Activated naive CD4-positive, alpha-beta T cell treated with anti-CD3 and anti-CD28 coated beads, Interleukin-2, amount 50 U/mL, for 72 hours (primary cell): ENCODE measurements at places on chromosomes 6 and 20. TPM values are rescaled to one million over a fixed set of nuclear protein-coding genes. Genes with fewer than 3 reads are reported as not detected.

Gene C20orf204
- total RNA-seq: 18.8 TPM

Gene SLC22A16
- not detected for total RNA-seq

Gene PXDC1
- total RNA-seq: 0.35 TPM

Gene FAM83B
- total RNA-seq: not detected

Gene CHD6
- total RNA-seq: 28.0 TPM

Gene ATP6V1G2
- 4.1 TPM for total RNA-seq

Gene SUN5
- total RNA-seq: not detected

- no peak for DNase-seq
Measured at GRCh38 chr6:149950423-149950822, 8.6 kb downstream of the ULBP2 start.

DNA sequence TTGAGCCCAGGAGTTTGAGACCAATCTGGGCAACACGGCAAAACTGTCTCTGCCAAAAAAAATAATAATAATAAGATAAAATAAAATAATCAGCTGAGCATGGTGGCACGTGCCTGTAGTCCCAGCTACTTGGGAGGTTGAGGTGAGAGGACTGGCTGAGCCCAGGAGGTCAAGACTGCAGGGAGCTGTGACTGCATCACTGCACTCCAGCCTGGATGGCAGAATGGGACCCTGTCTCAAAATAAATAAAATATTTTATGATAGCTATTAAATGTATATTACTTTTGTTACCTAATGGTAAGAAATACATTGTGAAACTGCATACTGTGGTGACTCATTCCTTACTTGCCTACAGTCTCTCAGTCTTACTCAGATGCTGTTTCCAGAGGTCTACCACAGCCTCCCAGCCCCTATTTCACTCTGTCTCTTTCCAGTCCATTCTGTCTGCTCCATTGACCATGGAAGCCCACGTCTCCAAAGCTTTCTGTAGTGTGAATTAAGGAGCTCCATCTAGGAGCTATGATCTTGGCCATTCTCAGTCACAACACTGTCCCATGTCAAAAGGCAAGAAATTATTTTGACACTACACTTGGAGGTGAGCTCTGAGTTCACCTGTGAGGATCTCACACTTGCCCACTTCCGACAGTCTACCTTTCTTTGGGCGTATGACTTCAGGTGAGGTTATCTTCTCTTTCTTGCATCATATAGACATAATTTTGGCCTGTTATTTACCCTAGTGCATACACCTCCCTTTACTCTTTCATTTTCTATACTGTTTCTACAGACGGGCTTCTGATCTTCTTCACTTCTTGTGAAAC, 22.4 kb upstream of the SNX9 start:
- DNase-seq: peak; percentile 38

GRCh38 chr6:20771409-20771808, 237.2 kb downstream of the CDKAL1 start:
- no peak for DNase-seq

DNA sequence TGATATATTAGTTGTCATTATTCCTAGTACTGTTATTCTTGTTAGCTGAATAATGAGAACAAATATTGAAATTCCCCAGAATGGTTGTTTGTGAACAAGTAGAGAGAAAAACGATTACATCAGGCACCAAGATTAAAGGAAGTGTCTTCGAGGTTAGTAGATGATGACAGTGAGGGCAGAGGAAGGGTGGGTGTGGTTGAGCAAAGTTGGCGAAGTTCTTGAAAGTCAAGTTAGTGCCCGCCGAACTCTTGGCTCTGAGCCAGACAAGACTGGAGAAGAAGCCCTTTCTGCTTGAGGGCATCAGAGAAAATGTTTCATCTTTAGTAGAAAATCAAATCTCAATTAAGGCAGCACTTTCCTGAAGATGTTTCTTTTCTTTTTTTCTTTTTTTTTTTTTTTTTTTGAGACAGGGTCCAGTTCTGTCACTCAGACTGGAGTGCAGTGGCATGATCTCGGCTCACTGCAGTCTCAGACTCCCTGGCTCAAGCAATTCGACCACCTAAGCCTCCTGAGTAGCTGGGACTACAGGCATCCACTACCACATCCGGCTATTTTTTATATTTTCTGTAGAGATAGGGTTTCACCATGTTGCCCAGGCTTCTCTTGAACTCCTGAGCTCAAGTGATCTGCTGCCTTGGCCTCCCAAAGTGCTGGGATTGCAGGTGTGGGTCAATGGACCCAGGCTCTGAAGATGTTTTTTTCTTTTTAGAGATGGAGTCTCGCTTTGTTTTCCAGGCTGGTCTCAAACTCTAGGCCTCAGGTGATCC, 77.1 kb downstream of the SGK1 start:
- no peak for DNase-seq

DNA sequence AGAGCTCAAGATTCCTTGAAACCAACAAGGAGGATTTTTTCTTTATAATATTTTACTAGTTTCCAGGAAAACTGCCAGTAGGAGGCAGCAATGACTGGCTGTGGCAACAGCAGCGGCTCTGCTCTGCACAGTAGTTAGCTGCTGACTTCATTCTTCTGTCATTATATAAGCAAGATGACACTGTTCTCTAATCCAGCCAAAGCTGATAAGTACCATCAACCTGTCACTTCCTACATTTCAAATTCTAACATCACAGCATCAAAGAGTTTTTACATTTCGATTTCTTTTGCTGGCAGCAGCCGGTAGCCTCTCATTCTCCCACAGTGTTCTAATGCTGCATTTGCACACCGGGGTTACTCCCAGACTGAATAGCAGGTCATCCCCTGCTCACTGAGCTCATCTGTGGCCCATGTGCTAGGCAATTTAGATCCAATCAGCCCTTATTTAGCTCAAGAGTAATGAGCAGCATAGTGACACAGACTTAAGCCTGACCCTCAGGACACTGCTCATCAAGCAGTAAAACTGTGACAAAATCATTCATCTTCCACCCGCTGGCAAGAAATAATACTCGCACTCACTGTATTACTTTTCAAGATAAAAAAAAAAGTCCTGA, 67.8 kb downstream of the MMS22L start:
- no peak for DNase-seq

- no peak for DNase-seq
Measured at GRCh38 chr6:16583144-16583762, 178.0 kb downstream of the ATXN1 start.

DNA sequence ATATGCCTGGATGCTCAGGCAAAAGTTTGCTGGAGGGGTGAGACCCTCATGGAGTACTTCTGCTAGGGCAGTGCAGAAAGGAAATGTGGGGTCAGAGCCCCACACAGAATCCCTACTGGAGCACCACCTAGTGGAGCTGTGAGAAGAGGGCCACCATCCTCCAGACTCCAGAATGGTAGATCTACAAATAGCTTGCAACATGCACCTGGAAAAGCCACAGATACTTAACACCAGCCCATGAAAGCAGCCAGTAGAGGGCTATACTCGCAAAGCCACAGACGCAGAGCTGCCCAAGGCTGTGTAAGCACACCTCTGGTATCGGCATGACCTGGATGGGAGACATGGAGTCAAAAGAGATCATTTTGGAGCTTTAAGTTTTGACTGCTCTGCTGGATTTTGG, 60.7 kb upstream of the GJE1 start:
- no peak for DNase-seq

DNA sequence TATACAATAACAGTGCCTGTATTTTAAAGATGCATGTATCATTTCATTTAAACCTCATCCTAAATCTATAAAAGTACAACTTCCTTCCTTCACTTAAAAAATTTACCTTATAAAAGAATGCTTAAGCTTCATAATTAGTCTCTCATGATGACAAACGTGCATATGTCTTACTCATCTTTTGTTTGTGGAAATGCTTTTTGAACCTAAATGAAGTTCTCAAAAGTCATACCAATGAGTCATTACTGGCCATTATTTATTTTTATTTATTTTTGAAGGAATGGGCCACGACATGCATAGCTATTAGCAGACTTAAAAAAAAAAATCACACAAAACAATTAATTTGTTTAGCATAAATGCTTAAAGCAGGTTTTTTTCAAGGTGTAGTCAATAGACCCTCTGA, 3.7 kb downstream of the TFB1M start:
- no peak for DNase-seq

DNA sequence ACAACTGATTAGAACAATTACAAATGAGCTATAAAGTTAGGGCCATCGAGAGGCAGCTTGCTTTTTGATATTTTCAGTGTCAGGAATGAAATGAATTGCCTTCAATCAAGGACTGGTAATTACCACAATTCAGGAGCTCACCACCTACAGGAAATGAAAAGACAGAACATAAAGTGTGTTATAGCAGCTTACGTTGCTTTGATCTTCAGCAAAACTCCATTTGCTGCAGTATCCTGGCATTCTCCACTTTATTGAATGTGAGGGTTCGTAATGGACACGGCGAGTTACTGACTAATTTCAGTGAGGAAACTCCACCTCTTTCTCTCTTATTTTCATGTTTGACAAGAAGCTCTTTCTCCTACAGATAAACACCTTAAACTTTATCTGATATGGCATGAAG, 440.0 kb upstream of the HSF2 start:
- DNase-seq: no peak

GRCh38 chr20:60255415-60255814, 297.2 kb downstream of the CDH26 start:
- no peak for DNase-seq
